Left lung (tissue), 14 donors: ENCODE measurements at places on chromosomes 4 and X. TPM values are rescaled to one million over a fixed set of nuclear protein-coding genes. Genes with fewer than 3 reads are reported as not detected.

PAK3 gene
- 3.1 TPM for total RNA-seq

ARL9 gene
- total RNA-seq, result not detected

EDA2R gene
- total RNA-seq, result 7.9 TPM

NSUN7 gene
- 7.4 TPM for total RNA-seq

GPR82 gene
- 0.17 TPM for total RNA-seq

PNMA3 gene
- 0.13 TPM for total RNA-seq

FRG2 gene
- total RNA-seq, result not detected

REELD1 gene
- total RNA-seq, result 0.13 TPM
